Calu3 (cell line): ENCODE measurements at places on chromosomes 6 and 20.

- no peak for DNase-seq
- no peak overlapping the region for H3K4me3 ChIP-seq
- no peaks in the 10 kb centered on the region for H3K27me3 ChIP-seq
- H3K4me1 ChIP-seq = peaks cover 8% of the 10 kb centered on the region
- no peak overlapping the region for H3K27ac ChIP-seq
- H3K36me3 ChIP-seq = no peaks in the 10 kb centered on the region
Measured at GRCh38 chr20:19875376-19876221, 117.5 kb downstream of the RIN2 start.

- no peaks in the 10 kb centered on the region for H3K27me3 ChIP-seq
- H3K4me1 ChIP-seq = no peaks in the 10 kb centered on the region
- no peak overlapping the region for H3K27ac ChIP-seq
- no peak for DNase-seq
- peaks cover 11% of the 10 kb centered on the region for H3K36me3 ChIP-seq
Measured at GRCh38 chr20:52179331-52180179, 12.0 kb downstream of the ZFP64 start.

GRCh38 chr6:53028467-53028866 lies 33.4 kb upstream of the GSTA4 start:
- no peaks in the 10 kb centered on the region for H3K4me1 ChIP-seq
- no peaks in the 10 kb centered on the region for H3K36me3 ChIP-seq
- no peak overlapping the region for H3K27ac ChIP-seq

GRCh38 chr6:30044630-30045029 lies 16.4 kb upstream of the POLR1H start:
- H3K27ac ChIP-seq = no peak overlapping the region
- DNase-seq = peak; percentile 28
- no peaks in the 10 kb centered on the region for H3K27me3 ChIP-seq
- peaks cover 30% of the 10 kb centered on the region for H3K4me1 ChIP-seq

DNA sequence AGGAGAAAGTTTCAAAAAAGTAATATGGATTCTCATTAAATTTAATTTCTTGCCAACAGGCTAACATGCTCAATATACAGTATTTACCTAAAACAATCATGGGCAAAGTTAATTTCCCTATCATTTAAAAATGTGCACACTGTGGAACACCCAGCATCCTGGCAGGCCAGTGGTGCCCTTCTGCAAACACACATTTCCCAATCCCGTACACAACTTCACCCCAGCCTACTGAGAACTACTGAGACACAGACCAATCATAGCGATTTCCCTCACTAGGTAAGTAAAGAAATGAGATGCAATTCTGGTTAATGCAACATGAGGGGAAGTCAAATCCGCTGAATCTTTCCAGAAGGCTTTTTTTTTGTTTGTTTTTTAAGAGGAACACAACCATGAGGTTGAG lies 7.6 kb downstream of the USP45 start:
- peaks cover 8% of the 10 kb centered on the region for H3K4me1 ChIP-seq
- no peak overlapping the region for H3K4me3 ChIP-seq

DNA sequence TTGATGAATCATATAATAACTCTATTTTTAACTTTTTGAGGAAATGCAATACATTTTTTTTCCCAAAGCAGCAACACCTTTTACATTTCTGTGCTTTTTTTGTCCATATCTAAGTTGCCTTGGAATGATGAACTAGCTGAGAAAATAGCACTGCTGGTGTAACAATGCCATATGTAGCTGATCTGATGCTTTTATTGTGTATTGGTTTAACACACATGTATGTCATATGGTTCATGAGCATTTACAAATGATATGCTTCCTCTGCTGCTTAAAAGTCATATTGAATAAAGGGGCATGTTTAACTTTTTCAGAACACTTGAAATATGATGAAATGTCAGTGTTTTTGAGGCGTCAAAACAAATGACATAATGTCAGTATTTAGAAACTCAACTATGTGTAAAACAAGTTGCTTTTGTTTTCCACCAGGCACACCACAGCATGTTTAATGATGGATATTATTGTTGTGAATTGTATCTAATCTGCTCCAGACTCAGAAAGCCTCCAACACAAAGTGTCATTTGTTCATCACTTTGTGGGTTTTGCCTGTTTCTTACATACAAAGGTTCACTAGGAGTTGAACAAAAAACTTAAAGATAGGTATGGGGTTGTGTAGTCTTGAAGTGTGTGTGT lies 775.8 kb upstream of the FLRT3 start:
- no peak overlapping the region for H3K27ac ChIP-seq
- no peaks in the 10 kb centered on the region for H3K36me3 ChIP-seq
- DNase-seq = no peak
- H3K27me3 ChIP-seq = no peaks in the 10 kb centered on the region

DNA sequence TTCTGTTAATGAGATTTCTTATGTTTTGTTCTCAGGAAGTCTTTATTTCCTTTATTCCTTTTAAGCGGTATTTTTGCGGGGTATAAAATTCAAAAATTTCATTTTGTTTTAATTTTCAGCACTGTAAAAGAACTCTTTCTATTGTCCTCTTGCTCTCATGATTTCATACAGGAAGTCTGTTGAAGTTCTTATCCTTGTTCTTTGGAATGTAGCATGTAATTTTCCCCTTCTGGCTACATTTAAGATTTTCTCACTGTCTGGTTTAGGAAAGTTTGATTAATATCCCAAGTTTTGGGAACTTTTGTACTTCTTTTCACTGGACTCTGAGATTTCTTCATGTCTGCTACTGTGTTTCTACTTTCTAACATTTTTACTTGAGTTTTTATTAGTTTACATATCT lies 581.4 kb upstream of the GJE1 start:
- H3K27ac ChIP-seq = peak overlapping the region; percentile 95
- DNase-seq = no peak
- peaks cover 22% of the 10 kb centered on the region for H3K36me3 ChIP-seq
- H3K4me1 ChIP-seq = peaks cover 37% of the 10 kb centered on the region
- H3K4me3 ChIP-seq = no peak overlapping the region
- no peaks in the 10 kb centered on the region for H3K27me3 ChIP-seq

- H3K27ac ChIP-seq = peak overlapping the region; percentile 100
- no peaks in the 10 kb centered on the region for H3K27me3 ChIP-seq
- H3K36me3 ChIP-seq = peaks cover 73% of the 10 kb centered on the region
- DNase-seq = peak; percentile 26
Measured at GRCh38 chr20:34110745-34111641, 1.1 kb downstream of the EIF2S2 start.

GRCh38 chr6:121856296-121856695 lies 420.9 kb downstream of the GJA1 start:
- no peaks in the 10 kb centered on the region for H3K27me3 ChIP-seq
- H3K36me3 ChIP-seq = no peaks in the 10 kb centered on the region
- H3K4me1 ChIP-seq = no peaks in the 10 kb centered on the region
- H3K4me3 ChIP-seq = no peak overlapping the region

DNA sequence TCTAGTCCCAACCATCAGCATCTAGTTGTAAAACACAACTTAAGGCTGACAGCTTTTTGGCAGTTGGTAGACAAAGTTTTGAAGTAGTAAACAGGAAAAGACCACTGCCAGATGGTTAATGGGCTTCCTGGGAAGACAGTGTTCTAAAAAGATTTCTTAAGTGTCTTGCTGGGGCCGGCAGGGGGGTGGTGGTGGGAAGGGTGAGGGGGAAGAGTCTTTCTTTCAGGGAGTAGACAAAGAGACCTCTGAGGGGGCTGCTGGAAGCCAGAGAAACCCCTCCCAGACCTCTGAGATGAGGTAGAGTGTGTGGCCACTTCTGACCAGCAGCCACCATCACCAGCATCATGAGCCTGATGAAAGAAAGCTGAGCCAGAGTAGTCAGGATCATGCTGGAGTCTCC lies 784.9 kb downstream of the TENT5A start:
- H3K27ac ChIP-seq = no peak overlapping the region
- H3K36me3 ChIP-seq = no peaks in the 10 kb centered on the region
- H3K4me3 ChIP-seq = no peak overlapping the region
- no peaks in the 10 kb centered on the region for H3K27me3 ChIP-seq

- H3K36me3 ChIP-seq = no peaks in the 10 kb centered on the region
- H3K4me1 ChIP-seq = peaks cover 19% of the 10 kb centered on the region
- no peak overlapping the region for H3K27ac ChIP-seq
- H3K27me3 ChIP-seq = no peaks in the 10 kb centered on the region
- H3K4me3 ChIP-seq = no peak overlapping the region
- DNase-seq = no peak
Measured at GRCh38 chr6:106254636-106255035, 70.9 kb downstream of the ATG5 start.

GRCh38 chr6:4304927-4305455 lies 169.6 kb upstream of the ECI2 start:
- no peak overlapping the region for H3K4me3 ChIP-seq
- H3K4me1 ChIP-seq = no peaks in the 10 kb centered on the region

GRCh38 chr20:38084425-38084951 lies 50.9 kb downstream of the RPRD1B start:
- H3K4me3 ChIP-seq = no peak overlapping the region
- H3K27ac ChIP-seq = no peak overlapping the region
- H3K27me3 ChIP-seq = no peaks in the 10 kb centered on the region
- DNase-seq = no peak

DNA sequence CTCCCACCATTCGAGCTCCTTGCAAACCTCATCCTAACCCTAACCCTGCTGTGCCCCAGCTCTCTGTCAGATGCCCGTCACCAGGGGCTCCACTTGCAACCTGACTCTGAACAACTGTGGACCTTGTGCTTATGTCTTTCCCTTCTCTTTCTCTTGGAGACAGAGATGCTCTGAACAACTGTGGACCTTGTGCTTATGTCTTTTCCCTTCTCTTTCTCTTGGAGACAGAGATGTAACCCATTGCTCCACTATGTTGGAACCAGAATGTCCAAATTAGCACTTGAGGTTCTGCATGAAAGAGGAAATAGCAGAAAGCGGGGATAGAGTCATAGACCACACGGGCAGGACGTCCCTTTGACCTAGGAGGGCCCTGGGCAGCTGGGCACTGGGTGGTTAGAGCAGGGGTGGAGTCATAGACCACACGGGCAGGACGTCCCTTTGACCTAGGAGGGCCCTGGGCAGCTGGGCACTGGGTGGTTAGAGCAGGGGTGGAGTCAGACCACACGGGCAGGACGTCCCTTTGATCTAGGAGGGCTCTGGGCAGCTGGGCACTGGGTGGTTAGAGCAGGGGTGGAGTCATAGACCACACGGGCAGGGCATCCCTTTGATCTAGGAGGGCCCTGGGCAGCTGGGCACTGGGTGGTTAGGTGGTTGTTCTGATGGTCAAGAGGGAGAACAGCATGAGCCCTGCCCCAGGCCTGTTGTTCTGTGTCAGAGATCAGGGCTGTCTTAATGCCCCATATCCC lies 22.2 kb downstream of the PCMTD2 start:
- DNase-seq = no peak
- H3K4me1 ChIP-seq = peaks cover 8% of the 10 kb centered on the region
- H3K27ac ChIP-seq = no peak overlapping the region
- peaks cover 5% of the 10 kb centered on the region for H3K36me3 ChIP-seq
- H3K4me3 ChIP-seq = no peak overlapping the region
- peaks cover 9% of the 10 kb centered on the region for H3K27me3 ChIP-seq

GRCh38 chr20:9139106-9139833 lies 70.4 kb downstream of the PLCB4 start:
- H3K36me3 ChIP-seq = no peaks in the 10 kb centered on the region
- H3K4me3 ChIP-seq = no peak overlapping the region
- H3K27ac ChIP-seq = no peak overlapping the region
- H3K4me1 ChIP-seq = no peaks in the 10 kb centered on the region

GRCh38 chr6:122610690-122611455 lies 668 bp downstream of the PKIB start:
- peak overlapping the region; percentile 88 for H3K4me3 ChIP-seq
- no peaks in the 10 kb centered on the region for H3K27me3 ChIP-seq
- peak overlapping the region; percentile 25 for H3K27ac ChIP-seq

DNA sequence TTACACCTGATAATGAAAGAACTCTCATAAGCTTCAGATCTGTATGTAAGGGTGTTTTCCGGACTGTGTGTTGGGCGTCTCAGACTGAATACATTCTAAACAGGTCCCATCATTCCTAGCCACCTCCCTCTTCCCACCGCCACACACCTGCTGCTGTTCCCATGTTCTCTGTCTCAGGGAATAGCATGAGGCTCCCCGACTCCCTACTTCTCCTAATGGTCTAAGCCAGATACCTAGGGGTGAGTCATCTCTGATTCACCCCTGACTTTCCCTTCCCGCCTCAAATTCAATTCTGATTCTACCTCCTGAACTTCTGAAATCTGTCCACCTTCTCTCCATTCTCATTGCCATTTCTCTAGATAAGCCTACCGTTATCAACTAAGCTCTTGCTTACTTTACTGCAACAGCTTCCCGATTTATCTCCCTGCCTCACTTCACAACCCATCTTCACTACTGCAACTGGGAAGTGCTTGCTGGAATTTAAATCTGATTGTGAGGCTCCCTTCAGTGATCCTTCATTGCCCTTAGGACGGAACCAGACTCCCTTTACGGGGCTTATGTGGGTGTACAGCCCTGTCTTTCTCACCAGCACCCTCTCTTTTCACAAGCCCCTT lies 1.6 kb downstream of the TMEM14A start:
- DNase-seq = peak; percentile 14
- H3K27ac ChIP-seq = peak overlapping the region; percentile 14
- H3K36me3 ChIP-seq = peaks cover 20% of the 10 kb centered on the region
- H3K4me1 ChIP-seq = peaks cover 20% of the 10 kb centered on the region
- H3K4me3 ChIP-seq = peak overlapping the region; percentile 77
- no peaks in the 10 kb centered on the region for H3K27me3 ChIP-seq

GRCh38 chr6:55617272-55617671 lies 38.3 kb upstream of the HMGCLL1 start:
- H3K27me3 ChIP-seq = no peaks in the 10 kb centered on the region
- H3K36me3 ChIP-seq = no peaks in the 10 kb centered on the region
- no peak overlapping the region for H3K4me3 ChIP-seq
- peak; percentile 42 for DNase-seq

DNA sequence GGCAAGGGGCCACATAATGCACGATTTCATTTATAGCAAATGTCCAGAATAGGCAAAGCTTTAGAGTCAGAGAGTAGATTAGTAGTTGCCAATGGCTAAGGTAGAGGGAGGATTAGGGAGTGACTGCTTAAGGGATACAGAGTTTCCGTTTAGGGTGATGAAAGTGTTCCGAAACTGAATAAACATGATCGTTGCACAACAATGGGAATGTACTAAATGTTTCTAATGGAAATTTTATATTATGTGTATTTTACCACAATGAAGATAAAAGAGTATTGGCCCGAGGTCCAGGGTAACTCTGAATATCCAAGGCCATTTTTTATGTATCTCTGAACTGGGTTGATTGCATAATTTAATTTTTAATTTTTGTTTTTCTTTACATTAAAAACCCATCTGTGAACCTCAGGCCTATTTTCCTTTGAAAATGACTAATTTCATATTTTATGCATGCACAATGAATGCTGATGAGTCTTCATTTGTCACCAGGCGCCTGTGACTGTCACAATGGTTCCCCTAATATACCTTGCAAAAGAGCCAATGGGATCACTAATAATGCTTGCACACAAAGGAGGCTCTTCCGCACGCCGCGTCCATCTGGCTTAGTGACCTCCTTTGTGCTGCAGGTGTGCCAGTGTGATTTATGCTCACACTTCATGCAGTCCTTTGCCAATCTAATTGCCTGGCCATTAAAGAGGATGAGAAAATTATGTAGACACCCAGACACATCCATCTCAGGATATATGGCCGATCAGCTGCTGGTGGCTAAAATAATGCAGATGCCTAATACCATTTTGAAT lies 612.5 kb downstream of the CDH26 start:
- H3K36me3 ChIP-seq = no peaks in the 10 kb centered on the region
- H3K4me3 ChIP-seq = no peak overlapping the region
- DNase-seq = no peak
